Activated naive CD8-positive, alpha-beta T cell treated with anti-CD3 and anti-CD28 coated beads for 36 hours (primary cell): ENCODE measurements at places on chromosomes 6 and 20. TPM values are rescaled to one million over a fixed set of nuclear protein-coding genes. Genes with fewer than 3 reads are reported as not detected.

The CCDC167 gene
- 50.0 TPM for total RNA-seq

DNA sequence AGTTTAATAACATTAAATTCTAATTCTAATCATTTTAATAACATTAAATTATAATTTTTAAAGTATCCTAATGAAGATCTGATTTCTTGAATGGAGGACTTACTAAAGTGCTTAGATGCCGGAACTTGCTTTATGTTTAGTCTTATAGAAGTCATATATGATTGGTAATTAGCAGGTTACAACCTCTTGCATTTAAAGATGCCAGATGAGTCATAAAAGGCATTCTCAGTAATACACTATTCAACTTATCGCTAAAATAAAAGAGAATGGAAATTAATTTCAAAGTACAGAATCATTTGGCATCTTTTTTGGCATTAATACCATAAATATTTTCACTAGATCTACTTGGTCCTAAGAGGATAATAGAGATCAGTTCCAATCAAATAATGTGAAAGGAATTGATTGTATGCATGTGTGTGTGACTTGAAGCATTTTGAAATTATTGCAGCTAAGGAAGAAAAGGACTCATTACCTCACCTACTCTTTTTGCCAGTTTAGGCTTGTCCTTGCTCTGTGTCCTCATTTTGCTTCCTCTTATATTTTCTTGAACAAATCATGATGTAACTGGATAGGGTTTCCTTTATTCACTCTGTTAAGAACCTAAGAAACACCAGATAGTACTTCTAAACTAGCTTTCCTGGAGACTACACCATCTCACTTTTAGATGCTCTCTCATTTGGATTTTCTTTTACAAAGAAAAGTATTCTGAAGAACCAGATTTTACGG lies 2.7 kb downstream of the COL21A1 start:
- DNase-seq: no peak

The KIF13A gene
- not detected for total RNA-seq

The LIN28B gene
- total RNA-seq: not detected

The FGD2 gene
- total RNA-seq: 1.8 TPM

The MC3R gene
- total RNA-seq: not detected

DNA sequence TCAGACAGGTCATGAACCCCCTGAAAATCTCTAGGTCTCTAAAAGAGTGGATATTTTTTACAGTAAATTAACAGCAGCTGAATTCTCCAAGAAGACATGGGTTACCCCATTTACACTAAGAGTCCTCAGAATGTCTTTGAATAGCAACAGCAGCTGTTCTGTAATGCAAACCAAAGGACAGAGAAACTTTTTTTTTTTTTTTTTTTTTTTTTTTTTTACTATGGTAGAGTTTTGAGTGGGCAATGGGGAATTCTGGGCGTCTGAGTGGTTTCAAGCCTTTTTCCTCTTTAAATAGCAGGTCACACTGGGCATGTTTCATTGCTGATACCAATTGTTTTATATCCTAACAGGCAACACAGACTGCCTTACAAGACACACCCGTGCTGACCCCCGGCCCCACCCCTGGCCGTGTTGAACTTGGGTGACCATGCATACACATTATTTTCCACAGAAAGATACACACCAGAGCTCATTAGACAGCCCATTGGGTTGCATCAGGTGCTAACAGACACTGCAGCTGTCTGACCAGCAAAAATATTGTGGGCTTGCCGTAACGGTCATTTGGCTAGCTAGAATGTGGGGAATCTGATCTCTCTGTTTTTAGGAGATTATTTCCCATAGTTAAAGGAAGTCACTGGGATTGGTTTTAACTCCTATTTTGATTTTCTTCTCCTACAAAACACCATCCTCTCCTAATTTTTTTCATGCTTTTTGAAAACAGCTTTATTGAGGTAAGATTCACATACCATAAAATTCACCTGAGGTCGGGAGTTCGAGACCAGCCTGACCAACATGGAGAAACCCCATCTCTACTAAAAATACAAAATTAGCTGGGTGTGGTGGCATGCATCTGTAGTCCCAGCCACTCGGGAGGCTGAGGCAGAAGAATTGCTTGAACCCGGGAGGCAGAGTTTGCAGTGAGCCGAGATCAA lies 26.7 kb upstream of the IRF4 start:
- no peak for DNase-seq

GRCh38 chr6:117338567-117338966 lies 73.2 kb downstream of the VGLL2 start:
- no peak for DNase-seq

DNA sequence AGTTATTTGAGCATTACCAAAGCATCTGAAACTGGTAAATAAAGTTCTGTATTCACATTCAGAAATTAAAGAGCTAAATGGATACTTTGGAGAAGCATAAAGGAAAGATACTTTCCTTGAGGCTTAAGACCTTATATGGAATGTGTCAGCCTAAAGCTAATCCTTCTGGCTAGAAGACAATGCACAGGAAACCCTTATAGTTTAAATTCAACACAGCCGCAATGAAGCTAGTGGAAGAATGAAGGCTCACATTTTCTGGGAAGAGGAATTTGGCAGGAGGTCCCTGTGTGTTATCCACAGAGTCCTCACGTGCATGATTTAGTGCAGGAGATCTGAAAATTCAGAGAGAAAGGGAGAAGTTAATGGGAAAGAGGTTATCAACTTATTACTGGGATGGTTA lies 21.5 kb upstream of the CHD6 start:
- no peak for DNase-seq

- no peak for DNase-seq
Measured at GRCh38 chr20:10654250-10654610, 19.6 kb downstream of the JAG1 start.

DNA sequence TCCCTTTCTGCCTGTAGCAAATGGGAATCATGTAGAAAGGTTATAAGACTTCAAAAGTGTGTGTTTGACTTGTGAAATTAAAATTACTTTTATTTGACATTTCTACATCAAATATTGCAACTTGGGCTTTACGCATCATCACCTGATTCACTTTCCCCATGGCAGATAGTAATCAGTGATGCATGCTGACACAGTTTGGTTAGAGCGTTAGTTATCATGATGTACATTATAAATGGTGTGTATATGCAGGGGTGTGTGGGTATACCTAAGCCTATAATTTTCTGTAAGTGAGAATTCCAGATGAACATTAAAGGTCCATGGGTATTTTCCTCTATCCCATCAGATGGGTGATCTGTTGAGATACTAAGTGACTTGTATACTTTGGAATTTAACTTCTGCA lies 141.5 kb downstream of the KLHL32 start:
- no peak for DNase-seq

DNA sequence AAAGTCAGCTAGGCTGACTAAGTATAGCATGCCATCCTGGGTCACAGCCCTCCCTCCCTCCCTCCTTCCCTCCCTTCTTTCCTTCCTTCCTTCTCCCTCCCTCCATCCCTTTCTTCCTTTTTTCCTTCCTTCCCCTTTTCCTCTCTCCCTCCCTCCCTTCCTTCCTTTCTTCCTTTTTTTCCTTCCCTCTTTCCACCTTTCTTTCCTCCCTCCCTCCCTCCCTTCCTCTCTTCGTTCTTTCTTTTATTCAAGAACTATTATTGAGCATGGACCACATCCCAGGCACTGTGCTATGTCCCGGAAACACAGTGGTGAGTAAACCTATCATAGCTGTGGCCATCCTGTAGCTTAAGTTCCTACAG lies 106.2 kb upstream of the BACH2 start:
- DNase-seq: no peak

DNA sequence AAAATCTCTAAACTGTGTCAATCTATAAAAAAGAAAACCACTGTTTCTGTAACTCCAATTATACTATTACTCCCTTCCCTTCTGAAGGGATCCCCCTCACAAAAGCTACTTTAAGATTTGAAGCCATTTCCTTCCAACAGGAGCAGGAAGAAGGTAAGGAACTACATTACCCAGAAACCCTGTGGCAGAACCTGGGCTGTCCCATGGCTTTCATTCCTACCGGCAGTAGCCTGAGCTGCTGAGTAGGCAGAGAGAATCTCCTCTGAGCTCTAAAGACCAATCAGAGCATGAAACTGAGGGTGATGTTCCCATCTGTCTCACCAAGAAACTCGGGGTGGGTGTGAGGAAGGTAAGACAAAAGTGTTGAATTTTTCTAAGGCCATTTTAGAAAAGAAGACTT lies 108.0 kb upstream of the LRFN2 start:
- DNase-seq: no peak

GRCh38 chr6:145213614-145214013 lies 521.7 kb downstream of the EPM2A start:
- no peak for DNase-seq

- DNase-seq: no peak
Measured at GRCh38 chr6:96086745-96087144, 71.0 kb downstream of the FUT9 start.

- DNase-seq: no peak
Measured at GRCh38 chr6:47160702-47161101, 118.6 kb upstream of the ADGRF1 start.

GRCh38 chr6:112321941-112322424 lies 25.1 kb upstream of the RFPL4B start:
- no peak for DNase-seq

GRCh38 chr6:107490566-107491137 lies 735 bp downstream of the SOBP start:
- DNase-seq: peak; percentile 5

GRCh38 chr20:33654680-33655161 lies 7.4 kb upstream of the C20orf144 start:
- DNase-seq: no peak

DNA sequence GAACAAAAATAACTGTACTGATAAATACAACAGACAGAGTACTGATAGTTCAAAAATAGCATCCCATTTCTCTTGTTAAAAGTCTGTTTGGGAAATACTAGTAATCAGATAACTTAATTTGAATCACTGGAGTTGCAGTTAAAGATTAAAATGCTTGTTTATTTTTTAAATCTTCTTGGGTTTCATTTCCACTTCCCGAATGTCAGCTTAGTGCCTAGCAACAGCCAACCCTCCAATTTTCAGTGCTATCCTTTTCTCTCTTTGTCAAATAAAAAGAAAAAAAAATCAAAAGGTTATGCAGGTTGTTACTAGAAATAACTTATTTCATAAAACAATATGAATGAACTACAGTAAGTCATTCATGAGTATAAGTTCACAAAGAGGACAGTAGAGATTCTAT lies 257.7 kb upstream of the STXBP5 start:
- DNase-seq: no peak

GRCh38 chr20:32062776-32063170 lies 10.7 kb downstream of the HCK start:
- DNase-seq: no peak

The CLVS2 gene
- not detected for total RNA-seq

DNA sequence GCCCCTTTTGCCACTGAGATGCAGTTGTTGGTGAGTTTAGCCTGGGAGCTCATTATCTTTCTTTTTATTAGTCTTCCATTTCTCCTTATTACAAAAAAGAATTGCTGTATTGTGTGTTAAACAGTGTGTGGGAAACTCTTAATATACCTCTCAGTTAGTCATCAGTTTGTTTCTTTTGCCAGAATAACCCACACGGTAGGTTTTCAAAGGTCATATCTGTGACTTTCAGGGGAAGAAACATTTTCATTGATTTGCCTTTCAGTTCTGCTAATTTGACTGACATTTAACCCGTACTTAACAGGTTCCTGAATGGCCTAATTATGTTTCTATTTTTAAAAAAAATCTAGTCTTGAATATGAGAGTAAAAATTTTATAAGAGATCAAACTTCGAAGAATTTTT lies 145.3 kb downstream of the KHDC1L start:
- DNase-seq: no peak

The GUCA1A gene
- total RNA-seq: 0.14 TPM

- no peak for DNase-seq
Measured at GRCh38 chr6:65570340-65570739, 136.7 kb downstream of the EYS start.

DNA sequence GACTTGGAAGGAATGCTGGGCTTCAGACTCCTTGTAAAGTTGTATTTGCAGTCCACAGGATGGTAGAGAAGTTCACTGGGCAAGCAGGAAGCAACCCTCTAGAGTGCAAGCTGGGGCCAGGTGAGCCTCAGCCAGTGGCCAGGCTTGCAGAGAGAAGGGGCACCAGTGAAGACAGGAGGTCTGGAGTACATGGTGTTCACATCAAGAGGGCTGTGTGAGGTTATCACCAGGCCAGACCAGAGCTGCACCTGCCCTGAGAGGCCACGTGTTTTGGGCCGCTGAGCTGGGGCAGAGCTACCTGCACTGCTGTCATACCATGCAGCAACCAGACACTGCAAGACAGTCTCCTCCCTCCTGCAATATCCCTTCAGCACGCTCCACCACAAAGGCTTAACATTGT lies 79.0 kb downstream of the SH3BGRL2 start:
- DNase-seq: no peak

- no peak for DNase-seq
Measured at GRCh38 chr20:10505827-10506226, 70.7 kb downstream of the SLX4IP start.

- peak; percentile 4 for DNase-seq
Measured at GRCh38 chr6:52157301-52157941, 28.8 kb upstream of the IL17A start.

The PTPRA gene
- total RNA-seq: 40.6 TPM

- no peak for DNase-seq
Measured at GRCh38 chr6:41821266-41821665, 33.8 kb downstream of the TOMM6 start.

GRCh38 chr6:152701081-152701862 lies 3.6 kb downstream of the MYCT1 start:
- no peak for DNase-seq

DNA sequence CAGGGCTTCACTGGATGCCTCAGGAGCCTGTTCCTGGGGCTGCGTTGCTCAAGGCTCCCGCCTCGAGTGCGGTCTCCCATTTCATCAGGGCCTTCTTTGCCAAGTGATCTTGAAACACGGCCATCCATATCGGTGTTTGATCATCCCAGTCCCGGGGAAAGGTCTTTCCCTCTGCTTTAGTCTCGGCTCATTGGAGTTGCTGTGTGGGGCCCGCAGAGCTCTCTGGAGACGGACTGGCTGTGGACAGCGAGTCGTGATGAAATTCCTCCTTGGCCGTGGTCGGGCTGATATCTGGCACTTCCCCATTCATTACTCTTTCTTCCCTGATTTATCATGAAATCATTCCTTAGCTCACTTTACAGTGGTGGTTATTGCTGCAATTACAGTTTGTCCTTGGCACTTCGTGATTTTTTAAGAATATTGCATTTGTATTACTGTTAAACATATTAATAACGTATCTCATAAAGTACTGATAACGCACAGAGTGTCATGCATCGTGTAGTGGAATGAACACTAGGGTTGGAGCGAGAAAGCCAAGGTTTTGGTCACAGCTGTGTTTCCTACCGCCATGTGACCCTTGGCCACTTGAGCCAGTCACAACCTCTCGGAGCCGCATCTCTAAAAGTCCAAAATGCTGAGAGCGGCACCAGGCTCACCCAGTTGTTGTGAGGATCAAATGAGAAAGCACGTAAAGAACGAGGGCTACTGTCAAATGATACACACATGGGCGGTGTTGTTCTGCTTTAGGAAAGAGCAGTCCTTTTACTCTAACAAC lies 71.8 kb downstream of the MTHFD1L start:
- DNase-seq: no peak

DNA sequence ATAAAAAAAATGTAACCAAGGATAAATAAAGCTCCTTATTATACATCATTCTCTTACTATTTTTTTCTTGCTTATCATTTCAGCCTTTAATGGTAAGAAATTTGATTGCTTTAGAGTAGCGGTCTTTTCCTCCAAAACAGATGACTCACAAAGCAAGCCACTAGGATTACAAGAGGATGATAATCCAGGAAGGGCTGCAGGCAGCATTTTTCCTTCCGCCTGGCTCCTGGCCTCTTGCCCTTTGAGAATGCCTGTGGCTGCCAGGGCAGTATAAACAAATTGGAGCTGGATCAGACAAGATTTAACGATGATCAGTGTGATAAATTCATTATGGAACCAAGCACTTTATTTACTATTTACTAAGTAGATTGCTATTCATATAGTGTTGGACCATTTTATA lies 9.7 kb upstream of the FBXL4 start:
- no peak for DNase-seq
